ENCODE measurements at places on chromosomes 3 and 15. TPM values are rescaled to one million over a fixed set of nuclear protein-coding genes. Genes with fewer than 3 reads are reported as not detected.

- peak; percentile 39 for DNase-seq
- no peaks in the 10 kb centered on the region for H3K27me3 ChIP-seq
- H3K4me3 ChIP-seq: no peak overlapping the region
These were observed 331 bp downstream of the RNU6-1 start for GRCh38 chr15:67839499-67839928.

- H3K4me1 ChIP-seq: no peaks in the 10 kb centered on the region
- no peaks in the 10 kb centered on the region for H3K36me3 ChIP-seq
- no peaks in the 10 kb centered on the region for H3K27me3 ChIP-seq
- H3K27ac ChIP-seq: no peak overlapping the region
These were observed 21.5 kb upstream of the CHD2 start for GRCh38 chr15:92878593-92879053.

DNA sequence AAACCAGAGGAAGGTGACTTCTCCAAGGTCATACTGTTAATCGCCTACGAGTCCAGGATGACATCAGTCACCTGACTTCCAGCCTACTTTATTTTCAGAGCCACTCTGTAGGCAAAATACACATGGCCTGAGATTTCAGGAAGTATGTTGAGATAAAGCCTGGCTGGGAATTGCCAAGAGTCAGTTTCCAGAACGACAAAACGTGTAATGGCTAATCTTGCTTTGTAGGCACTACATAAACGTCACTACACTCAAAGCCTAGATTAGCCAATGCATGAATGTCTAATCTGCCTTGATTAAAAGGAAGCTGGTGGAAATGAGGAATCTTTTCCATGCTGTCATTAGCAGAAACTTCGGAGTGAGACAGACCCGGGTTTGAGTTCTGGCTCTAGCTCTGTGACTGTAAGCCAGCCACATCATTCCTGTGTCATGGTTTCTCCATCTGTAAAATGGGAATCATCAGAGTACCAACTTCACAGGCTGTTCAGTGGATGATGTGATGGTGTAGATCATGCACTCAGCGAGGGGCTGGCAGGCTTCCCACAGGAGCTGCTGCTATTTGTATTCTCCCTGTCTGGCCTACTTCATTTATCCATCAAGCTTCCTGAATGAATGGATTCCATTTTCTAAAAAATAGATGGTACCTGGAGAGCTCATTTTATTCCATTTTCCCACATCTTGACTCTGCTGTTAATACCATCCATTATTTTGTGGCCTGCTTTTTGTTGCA is 241.9 kb downstream of the XXYLT1 start:
- DNase-seq: no peak
- no peak overlapping the region for H3K4me3 ChIP-seq
- H3K27me3 ChIP-seq: no peaks in the 10 kb centered on the region
- H3K4me1 ChIP-seq: no peaks in the 10 kb centered on the region
- H3K36me3 ChIP-seq: no peaks in the 10 kb centered on the region

The CCDC39 gene
- not detected for polyA plus RNA-seq

- H3K4me3 ChIP-seq: no peak overlapping the region
- no peaks in the 10 kb centered on the region for H3K4me1 ChIP-seq
These were observed 234.1 kb upstream of the FEZF2 start for GRCh38 chr3:62607287-62608029.

GRCh38 chr3:44960387-44961026 is 15.5 kb downstream of the ZDHHC3 start:
- no peak overlapping the region for H3K4me3 ChIP-seq
- no peak for DNase-seq
- H3K27me3 ChIP-seq: no peaks in the 10 kb centered on the region

The CCDC191 gene
- polyA plus RNA-seq: 1.4 TPM

GRCh38 chr3:123120573-123120972 is 53.7 kb downstream of the PDIA5 start:
- H3K4me3 ChIP-seq: no peak overlapping the region
- no peak overlapping the region for H3K27ac ChIP-seq
- no peaks in the 10 kb centered on the region for H3K27me3 ChIP-seq
- peak; percentile 41 for DNase-seq

The SORD gene
- polyA plus RNA-seq: 5.7 TPM

DNA sequence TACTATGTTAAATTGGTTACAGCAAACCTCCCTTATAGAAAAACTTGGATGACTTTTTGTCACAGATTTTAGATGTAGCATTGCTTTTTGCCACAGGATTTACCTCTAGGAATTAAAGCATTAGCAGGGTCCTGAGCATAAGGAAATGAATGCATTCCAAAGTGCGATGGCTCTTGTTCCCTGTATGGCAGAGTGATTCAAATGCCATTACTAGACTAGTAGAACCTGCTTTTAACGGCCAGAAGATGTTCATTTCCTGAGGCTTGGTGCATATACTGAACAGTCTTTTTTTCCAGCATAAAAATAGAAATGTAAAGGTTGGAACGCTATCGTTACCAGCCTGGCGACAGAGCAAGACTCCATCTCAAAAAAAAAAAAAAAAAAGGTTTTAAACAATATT is 59.4 kb downstream of the WNT5A start:
- H3K4me1 ChIP-seq: no peaks in the 10 kb centered on the region
- H3K4me3 ChIP-seq: no peak overlapping the region
- no peak overlapping the region for H3K27ac ChIP-seq
- no peaks in the 10 kb centered on the region for H3K27me3 ChIP-seq
- no peaks in the 10 kb centered on the region for H3K36me3 ChIP-seq

DNA sequence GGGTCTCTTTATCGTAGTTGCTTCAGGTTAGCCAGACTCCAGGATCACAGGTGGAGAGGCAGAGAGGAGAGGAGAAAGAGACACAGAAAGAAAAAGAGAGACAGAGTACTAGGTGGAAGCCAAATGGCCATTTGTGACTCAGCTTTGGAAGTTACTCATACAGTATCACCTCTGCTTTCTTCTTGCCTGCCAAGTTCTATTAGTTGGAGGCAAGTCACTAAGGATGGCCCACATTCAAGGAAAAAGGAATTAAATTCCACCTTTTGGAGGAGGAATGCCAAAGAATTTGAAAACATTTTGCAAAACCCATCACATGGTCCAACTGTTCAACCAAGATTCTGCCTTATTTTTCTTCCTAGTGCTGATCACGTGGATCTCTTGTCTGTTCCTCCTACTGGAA is 291.1 kb downstream of the CHL1 start:
- no peaks in the 10 kb centered on the region for H3K4me1 ChIP-seq
- no peak overlapping the region for H3K4me3 ChIP-seq
- no peak overlapping the region for H3K27ac ChIP-seq
- H3K36me3 ChIP-seq: no peaks in the 10 kb centered on the region

The ZNF860 gene
- polyA plus RNA-seq: 0.31 TPM

GRCh38 chr3:57743496-57743895 is 12.6 kb upstream of the SLMAP start:
- H3K4me3 ChIP-seq: no peak overlapping the region
- H3K27me3 ChIP-seq: no peaks in the 10 kb centered on the region
- no peaks in the 10 kb centered on the region for H3K4me1 ChIP-seq

DNA sequence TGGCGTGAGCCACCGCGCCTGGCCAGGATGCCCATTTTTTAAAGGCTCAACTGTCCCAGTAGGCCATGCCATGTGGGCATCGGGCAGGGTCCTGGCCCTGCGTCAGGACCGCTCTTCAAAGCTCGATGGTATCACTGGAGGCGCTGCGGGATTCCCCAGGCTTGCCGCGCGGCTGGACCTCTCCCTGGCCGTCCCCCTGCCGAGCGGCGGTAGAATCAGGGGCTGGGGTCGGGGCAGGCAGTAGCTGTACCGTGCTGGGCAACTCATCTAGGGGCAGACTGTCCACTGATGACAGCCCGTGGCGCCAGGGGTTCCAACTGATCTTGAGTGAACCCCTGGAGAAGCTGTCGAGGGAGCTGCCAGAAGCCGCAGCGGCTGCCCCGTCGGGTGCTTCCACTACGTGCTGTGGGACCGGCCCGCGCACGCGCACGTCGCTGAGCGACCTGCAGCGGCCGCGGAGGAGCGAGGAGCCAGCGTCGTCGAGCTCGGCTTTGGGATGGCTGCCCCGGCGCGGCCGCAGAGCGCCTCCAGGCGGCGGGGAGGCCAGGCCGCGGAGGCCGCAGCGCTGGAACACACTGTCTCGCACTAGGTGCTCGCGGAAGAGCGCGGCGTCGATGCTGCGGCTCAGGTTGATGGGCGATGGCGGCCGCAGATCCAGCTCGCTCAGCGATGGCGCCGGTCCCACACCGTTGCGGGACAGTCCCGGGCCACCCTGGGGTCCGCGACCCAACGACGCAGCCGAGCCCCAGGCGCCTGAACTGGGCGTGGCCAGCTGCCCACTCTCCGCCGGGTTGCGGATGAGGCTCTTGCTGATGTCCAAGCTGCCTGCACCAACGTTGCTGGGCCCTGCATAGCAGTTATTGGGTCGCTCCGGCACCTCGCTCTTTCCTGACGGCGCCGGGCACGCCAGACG is 5.8 kb downstream of the PRRT3 start:
- DNase-seq: peak; percentile 96
- H3K4me3 ChIP-seq: peak overlapping the region; percentile 7
- no peaks in the 10 kb centered on the region for H3K36me3 ChIP-seq
- H3K4me1 ChIP-seq: no peaks in the 10 kb centered on the region
- H3K27ac ChIP-seq: peak overlapping the region; percentile 60

DNA sequence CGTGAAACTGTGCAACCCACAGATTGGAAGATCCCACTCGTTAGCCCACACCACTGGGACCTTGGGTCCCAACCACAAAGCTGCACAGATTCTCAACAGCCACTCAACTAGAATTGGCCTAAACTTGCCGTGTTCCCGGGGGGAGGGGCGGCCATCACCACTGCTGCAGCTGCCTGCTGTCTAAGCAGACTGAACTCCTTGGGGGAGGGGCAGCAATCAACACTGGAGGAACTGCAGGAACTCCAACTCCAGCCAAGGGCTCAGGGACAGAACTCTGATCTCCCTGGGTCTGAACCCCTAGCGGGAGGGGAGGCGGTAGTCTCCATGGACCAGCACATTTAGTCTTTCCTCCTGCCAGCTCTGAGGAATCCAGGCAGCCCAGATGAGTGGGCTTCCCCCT is 205.9 kb downstream of the RSL24D1 start:
- H3K4me1 ChIP-seq: no peaks in the 10 kb centered on the region
- no peak overlapping the region for H3K4me3 ChIP-seq
- no peak overlapping the region for H3K27ac ChIP-seq
- DNase-seq: no peak
- no peaks in the 10 kb centered on the region for H3K36me3 ChIP-seq

DNA sequence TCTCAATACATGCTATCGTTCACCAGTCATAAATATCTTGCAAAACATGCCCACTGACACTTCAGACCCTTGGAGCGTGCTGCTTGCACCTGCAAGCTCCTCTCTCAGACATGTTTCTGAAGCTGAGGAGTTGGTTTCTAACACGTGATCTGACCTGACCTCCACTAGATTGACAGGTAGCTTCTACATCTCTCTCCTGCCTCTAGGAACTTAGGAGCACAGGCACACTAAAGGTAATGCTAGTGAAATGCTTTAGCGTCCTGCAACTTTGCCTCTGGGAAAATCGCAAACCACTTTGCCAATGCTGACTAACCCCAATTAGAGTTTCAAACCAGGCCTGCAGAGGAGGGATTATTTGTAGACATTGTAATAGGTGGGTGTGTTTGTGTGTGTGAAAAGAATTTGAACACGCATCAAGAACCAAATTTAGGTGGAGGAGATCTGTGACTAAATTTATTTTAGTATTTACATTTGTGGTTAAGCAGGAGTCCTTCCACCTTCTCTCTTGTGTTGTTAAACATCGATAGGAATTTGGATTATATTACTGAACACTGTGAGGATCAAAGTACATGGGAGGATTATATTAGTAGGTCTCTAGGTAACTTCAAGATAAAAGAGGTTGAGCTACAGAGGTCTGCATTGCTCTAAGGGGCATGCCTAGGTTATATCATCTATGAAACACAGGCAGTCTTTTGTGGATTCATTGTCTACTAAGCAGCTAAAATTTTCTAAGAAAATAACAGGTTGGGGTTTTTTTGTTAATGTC is 86.7 kb upstream of the ZBED2 start:
- no peak overlapping the region for H3K27ac ChIP-seq
- no peaks in the 10 kb centered on the region for H3K27me3 ChIP-seq
- no peaks in the 10 kb centered on the region for H3K36me3 ChIP-seq
- H3K4me1 ChIP-seq: no peaks in the 10 kb centered on the region
- no peak overlapping the region for H3K4me3 ChIP-seq

The ACP3 gene
- polyA plus RNA-seq: 0.63 TPM

The SST gene
- polyA plus RNA-seq: 0.74 TPM

The UBR1 gene
- polyA plus RNA-seq: 9.3 TPM

GRCh38 chr3:85853805-85854204 is 895.0 kb downstream of the CADM2 start:
- H3K4me1 ChIP-seq: no peaks in the 10 kb centered on the region
- no peaks in the 10 kb centered on the region for H3K36me3 ChIP-seq
- H3K27ac ChIP-seq: no peak overlapping the region
- H3K27me3 ChIP-seq: no peaks in the 10 kb centered on the region
- no peak for DNase-seq

- H3K27ac ChIP-seq: peak overlapping the region; percentile 75
- no peaks in the 10 kb centered on the region for H3K27me3 ChIP-seq
- peaks cover 8% of the 10 kb centered on the region for H3K4me1 ChIP-seq
- no peak for DNase-seq
These were observed 17.6 kb downstream of the THRB start for GRCh38 chr3:24476871-24477656.

- no peaks in the 10 kb centered on the region for H3K27me3 ChIP-seq
- no peak overlapping the region for H3K27ac ChIP-seq
- H3K36me3 ChIP-seq: no peaks in the 10 kb centered on the region
- DNase-seq: no peak
These were observed 8.6 kb downstream of the CLN6 start for GRCh38 chr15:68220967-68221366.

DNA sequence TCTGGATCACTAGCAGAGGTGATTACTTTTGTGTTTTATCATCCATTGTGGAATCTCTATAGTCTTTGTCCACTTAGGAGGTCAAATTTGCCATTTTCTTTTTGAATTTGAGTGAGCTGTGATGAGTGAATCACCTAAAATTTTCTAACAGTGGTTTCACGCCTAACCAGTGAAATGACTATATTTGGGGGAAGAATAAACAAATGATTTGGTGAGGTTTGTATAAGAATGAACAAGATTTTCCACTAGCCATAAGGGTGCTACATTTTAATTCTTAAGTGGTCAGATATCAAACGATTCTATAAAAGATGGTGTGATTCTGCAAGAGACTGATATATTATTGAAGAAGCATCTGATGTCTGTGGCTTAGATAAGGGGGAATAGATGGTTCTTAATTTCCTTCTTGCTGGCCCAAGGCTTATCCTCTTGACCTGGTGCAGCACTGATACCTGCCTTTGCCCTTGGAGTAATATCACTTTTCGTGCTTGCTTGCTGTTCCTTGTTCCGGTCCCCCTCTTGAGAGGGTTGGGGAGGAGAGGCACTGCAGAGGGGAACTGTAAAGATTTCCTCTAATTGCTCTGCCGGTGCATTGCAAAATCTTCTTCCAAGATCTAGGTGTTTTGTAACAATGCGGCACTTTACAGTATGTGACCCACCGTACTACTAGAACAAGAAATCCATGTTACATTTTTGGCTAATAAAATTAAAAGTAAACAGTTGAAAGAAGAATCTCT is 14.5 kb downstream of the C3orf20 start:
- H3K4me3 ChIP-seq: no peak overlapping the region
- no peak overlapping the region for H3K27ac ChIP-seq
- H3K36me3 ChIP-seq: peaks cover 3% of the 10 kb centered on the region
- H3K27me3 ChIP-seq: no peaks in the 10 kb centered on the region
- H3K4me1 ChIP-seq: no peaks in the 10 kb centered on the region
- no peak for DNase-seq

Measured in aorta (tissue), 5 donors.